ENCODE measurements at places on chromosomes 11 and 22. TPM values are rescaled to one million over a fixed set of nuclear protein-coding genes. Genes with fewer than 3 reads are reported as not detected.

- ATAC-seq, result no peak
Measured at GRCh38 chr11:127130321-127130720, 129.8 kb upstream of the KIRREL3 start.

Gene GAL
- total RNA-seq, result 0.27 TPM

Gene IGF2
- 11.4 TPM for total RNA-seq

DNA sequence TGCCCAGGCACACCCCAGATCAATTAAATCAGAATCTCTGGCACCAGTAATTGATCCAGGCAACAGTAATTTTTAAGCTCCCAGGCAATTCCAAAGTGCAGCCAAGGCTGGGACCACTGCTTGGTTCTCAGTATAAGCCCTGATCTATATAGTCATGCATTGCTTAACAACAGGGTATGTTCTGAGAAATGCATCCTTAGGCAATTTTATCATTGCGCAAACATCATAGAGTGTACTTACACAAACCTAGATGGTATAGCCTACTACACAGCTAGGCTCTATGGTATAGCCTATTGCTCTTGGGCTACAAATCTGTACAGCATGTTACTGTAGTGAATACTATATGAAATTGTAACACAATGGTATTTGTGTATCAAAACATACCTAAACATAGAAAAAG lies 651 bp upstream of the C11orf42 start:
- ATAC-seq, result no peak

GRCh38 chr11:120153221-120153620 lies 15.3 kb upstream of the TRIM29 start:
- no peak for ATAC-seq

DNA sequence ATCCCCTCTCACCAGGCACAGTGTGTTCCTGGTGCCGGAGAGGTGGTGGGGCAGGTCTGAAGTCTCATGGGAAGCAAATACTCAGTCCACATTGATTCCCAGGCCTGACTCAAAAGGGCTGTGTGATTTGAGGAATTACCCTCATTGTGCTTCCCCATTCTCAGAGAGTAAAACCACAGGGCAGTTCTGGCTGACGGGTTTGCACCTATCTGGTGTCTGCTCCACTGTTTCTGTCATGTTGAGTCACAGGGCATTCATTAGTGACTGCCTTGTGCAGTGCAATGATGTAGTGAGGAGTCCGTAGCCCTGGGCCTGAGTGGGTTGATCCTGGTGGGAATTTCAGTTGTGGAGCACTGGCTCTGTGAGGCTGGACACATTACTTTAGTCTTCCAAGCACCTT lies 85.2 kb upstream of the ARHGAP20 start:
- no peak for ATAC-seq

DNA sequence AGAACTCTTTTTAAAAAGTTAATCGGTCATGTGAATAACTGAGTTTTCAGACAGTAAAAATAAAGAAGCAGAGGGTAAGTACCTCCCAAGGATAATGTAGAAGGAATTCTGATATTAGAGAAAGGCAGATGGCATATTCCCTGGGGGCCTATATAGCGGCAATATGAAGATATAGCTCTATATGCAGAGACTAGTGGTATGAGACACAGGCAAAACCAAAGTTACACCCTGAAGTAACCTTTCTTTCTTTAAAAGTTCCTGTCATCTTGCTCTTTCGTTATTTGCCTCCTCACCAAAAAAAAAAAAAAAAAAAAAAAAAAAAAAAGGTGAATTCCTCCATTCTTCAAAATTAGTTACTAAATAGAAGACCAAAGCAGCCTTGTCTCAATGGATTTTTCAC lies 76.2 kb upstream of the ARHGAP32 start:
- no peak for ATAC-seq

DNA sequence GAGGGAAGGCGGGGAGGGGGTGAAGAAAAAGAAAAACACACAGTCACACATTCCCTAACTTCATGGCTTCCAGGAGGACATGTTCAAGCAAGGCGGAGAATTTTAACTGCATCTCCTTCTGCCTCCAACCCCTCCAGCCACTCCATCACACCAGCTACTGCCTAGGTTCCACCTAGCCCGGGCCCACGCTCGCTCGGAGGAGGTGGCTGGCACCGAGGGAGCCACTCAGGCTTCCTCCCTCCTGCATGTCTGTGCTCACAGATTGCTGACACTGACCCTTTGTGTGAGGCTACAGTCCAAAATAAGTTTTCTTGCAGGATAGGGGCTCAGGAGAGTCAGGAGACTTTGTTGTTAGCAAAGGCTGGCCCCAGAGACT lies 9.4 kb upstream of the OPCML start:
- ATAC-seq, result peak; percentile 22

GRCh38 chr11:47514825-47515647 lies 37.9 kb downstream of the CELF1 start:
- peak; percentile 70 for ATAC-seq
